ENCODE measurements at places on chromosomes 5 and 9. TPM values are rescaled to one million over a fixed set of nuclear protein-coding genes. Genes with fewer than 3 reads are reported as not detected.
A peak's percentile ranks its signal among the peaks of the same experiment; 100 is the strongest.

RAD50 gene
- total RNA-seq: 34.7 TPM

TUT7 gene
- 39.0 TPM for total RNA-seq

PCDHGB5 gene
- 17.5 TPM for total RNA-seq

SLC36A2 gene
- not detected for total RNA-seq

SPDL1 gene
- 10.9 TPM for total RNA-seq

SMIM33 gene
- total RNA-seq: not detected

ADGRV1 gene
- total RNA-seq: 0.17 TPM

DNA sequence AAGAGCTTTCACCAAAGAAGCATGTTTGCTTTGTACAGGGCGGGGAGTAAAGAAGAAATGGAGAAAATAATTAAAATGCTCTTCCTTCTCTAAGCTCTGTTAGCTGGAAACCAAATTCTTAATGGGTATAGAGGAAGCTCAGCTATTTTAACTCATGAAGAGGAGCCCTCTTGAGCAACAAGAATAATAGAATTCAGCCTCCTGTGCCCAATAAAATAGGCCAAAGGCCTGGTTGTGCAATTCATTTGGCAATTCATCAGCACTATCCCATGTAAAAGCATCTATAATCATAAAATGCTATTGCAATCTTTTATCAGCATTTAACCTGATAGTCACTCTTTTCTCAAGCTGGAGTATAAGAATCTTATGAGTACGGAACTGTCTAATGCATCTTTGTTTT lies 133.6 kb upstream of the CDH6 start:
- H3K4me1 ChIP-seq: no peaks in the 10 kb centered on the region
- no peaks in the 10 kb centered on the region for H3K36me3 ChIP-seq
- H3K27ac ChIP-seq: no peak overlapping the region
- no peaks in the 10 kb centered on the region for H3K27me3 ChIP-seq
- no peak overlapping the region for H3K4me3 ChIP-seq

- no peak overlapping the region for H3K27ac ChIP-seq
- peaks cover 6% of the 10 kb centered on the region for H3K4me1 ChIP-seq
- no peaks in the 10 kb centered on the region for H3K27me3 ChIP-seq
- no peaks in the 10 kb centered on the region for H3K36me3 ChIP-seq
- DNase-seq: no peak
- no peak overlapping the region for H3K4me3 ChIP-seq
Measured at GRCh38 chr5:124865603-124866354, 119.3 kb upstream of the ZNF608 start.

- H3K4me1 ChIP-seq: peaks cover 8% of the 10 kb centered on the region
- peak; percentile 72 for DNase-seq
- H3K36me3 ChIP-seq: no peaks in the 10 kb centered on the region
- no peaks in the 10 kb centered on the region for H3K27me3 ChIP-seq
Measured at GRCh38 chr5:57366744-57367143, 115.9 kb downstream of the ACTBL2 start.

GRCh38 chr5:124995421-124995820 lies 249.0 kb upstream of the ZNF608 start:
- H3K27me3 ChIP-seq: no peaks in the 10 kb centered on the region
- H3K4me3 ChIP-seq: no peak overlapping the region
- DNase-seq: peak; percentile 81
- H3K27ac ChIP-seq: no peak overlapping the region
- H3K36me3 ChIP-seq: no peaks in the 10 kb centered on the region

DNA sequence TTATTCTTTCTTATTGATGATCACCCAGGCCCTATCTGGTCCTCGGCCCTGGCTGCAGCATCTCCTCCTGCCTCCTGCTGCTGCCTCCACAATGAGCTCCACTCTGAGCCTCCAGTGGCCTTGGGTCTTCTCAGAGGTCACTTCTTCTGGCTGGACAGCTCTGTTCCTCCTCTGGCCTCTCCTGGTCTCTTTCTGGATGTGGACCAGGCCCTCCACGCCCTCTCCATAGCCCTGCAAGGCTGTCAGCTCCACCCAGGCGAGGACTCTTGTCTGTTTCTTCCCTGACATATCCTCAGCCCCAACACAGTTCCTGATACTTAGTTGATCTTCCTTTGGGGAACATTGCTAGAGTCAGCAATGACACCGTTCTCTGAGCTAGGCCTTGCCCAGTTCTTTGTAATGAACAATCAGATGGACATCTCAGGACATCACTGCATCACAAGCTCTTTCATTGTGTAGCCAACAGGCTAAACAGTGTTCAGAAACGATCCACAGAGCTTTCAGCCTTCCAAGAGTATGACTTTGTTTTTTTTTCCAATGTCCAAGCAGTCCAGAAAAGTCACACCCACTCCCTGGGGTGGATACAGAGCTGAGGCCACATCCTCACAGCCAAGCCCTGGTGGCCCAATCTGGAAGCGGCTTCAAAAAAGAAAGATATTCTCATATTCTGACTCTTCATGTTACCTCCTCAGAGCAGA lies 62.5 kb upstream of the DNAH5 start:
- peaks cover 14% of the 10 kb centered on the region for H3K4me1 ChIP-seq
- no peaks in the 10 kb centered on the region for H3K36me3 ChIP-seq
- no peaks in the 10 kb centered on the region for H3K27me3 ChIP-seq
- no peak overlapping the region for H3K27ac ChIP-seq
- H3K4me3 ChIP-seq: no peak overlapping the region
- no peak for DNase-seq

GRCh38 chr9:122107291-122107805 lies 14.2 kb upstream of the TTLL11 start:
- H3K4me3 ChIP-seq: no peak overlapping the region
- DNase-seq: no peak
- no peaks in the 10 kb centered on the region for H3K27me3 ChIP-seq
- H3K4me1 ChIP-seq: peaks cover 2% of the 10 kb centered on the region

DNA sequence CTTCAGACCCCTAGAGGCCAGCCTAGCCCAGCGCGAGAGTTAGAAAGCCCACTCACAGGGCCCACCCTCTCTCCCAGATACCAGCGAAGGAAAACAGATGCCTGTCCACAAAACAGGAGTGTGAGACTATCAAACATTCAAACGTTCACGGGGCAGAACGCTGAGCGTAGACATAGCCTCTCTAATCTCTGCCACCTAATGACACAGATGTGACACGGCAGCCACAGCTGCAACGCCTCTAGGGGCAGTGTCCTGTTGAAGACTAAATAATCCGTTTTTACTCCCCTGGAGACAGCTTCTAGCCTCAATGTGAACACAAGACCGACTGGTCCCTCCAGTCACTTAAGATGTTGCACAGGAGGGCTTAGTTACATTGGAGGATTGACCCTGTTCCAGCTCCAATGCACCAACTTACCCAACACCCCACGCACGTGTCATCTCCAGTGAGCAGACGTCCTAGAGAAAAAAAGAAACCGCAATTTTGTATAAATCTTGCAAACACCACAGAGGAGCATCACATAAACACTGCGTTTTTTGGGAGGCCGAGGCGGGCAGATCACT lies 14.3 kb downstream of the DIPK1B start:
- peak overlapping the region; percentile 98 for H3K4me3 ChIP-seq
- peak overlapping the region; percentile 79 for H3K27ac ChIP-seq
- no peaks in the 10 kb centered on the region for H3K27me3 ChIP-seq
- peak; percentile 38 for DNase-seq

GRCh38 chr5:43702815-43703214 lies 99.8 kb downstream of the NNT start:
- DNase-seq: peak; percentile 45
- H3K27me3 ChIP-seq: no peaks in the 10 kb centered on the region
- no peaks in the 10 kb centered on the region for H3K36me3 ChIP-seq

DNA sequence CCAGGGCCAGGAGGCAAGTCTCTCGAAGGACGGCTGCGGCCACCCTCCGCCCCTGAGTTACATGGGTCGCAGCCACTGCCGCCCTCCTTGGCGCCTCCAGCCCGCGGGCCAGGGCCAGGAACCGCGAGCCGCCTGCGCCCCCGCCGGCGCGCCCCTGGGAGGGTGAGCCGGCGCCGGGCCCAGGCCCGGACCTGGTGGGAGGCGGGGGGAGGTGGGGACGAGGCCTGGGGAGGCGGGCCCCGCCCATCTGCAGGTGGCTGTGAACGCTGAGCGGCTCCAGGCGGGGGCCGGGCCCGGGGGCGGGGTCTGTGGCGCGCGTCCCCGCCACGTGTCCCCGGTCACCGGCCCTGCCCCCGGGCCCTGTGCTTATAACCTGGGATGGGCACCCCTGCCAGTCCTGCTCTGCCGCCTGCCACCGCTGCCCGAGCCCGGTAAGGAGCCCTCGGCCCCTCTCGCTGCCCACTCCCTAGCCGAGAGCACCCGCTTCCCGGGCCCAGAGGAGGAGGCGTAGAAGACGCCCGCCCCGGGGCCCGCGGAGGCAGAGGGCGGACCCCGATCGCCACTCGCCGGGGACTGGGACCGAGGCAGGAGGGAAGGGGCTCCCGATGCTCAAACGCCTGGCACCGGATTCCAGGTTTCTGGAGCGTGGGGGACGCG lies at the start of gene ASS1:
Gene ASS1 (plus strand): TSS at position 397 of the 657 bp plus-strand sequence. CDS start 7,268 bp downstream, outside the sequence.
- H3K27ac ChIP-seq: peak within 1 kb of the TSS; percentile 61
- H3K4me1 ChIP-seq: peaks cover 5% of the 10 kb centered on the region

- DNase-seq: no peak
- no peak overlapping the region for H3K4me3 ChIP-seq
- no peaks in the 10 kb centered on the region for H3K4me1 ChIP-seq
- H3K36me3 ChIP-seq: no peaks in the 10 kb centered on the region
Measured at GRCh38 chr9:116760636-116761035, 73.5 kb downstream of the TRIM32 start.

DNA sequence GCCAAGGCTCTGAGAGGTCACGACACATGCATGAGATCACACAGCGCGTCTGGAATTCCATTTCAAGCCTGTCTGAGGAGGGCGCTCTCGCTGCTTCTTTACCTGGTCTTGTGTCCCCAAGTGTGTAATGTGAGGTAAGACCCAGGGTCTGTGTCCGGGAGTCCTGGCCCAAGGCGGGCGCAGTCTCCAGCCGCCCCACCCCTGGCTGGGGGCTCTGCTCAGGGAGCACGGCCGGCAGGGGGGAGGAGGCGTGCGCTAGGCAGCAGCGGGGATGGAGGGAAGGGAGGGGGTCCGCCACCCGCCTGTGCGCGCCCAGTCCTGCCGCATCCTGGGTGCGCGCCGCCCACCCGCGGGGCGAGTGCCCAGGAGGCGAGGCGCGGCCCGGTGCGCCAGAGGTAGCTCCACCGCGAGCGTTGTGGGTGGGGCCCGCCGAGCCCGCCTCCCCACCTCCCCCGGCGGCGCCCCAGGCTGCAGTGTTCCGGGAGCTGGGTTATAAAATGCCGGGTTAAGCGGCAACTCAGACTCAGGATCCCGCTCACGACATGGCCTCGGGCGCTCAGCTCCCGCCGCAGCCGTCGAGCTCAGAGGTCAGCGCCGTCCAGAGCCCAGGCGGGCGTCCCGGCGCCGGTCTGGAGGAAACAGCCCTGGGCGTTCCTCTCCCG lies at the start of gene CCNI2:
Gene CCNI2 (plus strand): TSS at position 473 of the 662 bp plus-strand sequence. CDS start 70 bp downstream, at position 543.
- DNase-seq: no peak
- H3K27ac ChIP-seq: no peak within 1 kb of the TSS

DNA sequence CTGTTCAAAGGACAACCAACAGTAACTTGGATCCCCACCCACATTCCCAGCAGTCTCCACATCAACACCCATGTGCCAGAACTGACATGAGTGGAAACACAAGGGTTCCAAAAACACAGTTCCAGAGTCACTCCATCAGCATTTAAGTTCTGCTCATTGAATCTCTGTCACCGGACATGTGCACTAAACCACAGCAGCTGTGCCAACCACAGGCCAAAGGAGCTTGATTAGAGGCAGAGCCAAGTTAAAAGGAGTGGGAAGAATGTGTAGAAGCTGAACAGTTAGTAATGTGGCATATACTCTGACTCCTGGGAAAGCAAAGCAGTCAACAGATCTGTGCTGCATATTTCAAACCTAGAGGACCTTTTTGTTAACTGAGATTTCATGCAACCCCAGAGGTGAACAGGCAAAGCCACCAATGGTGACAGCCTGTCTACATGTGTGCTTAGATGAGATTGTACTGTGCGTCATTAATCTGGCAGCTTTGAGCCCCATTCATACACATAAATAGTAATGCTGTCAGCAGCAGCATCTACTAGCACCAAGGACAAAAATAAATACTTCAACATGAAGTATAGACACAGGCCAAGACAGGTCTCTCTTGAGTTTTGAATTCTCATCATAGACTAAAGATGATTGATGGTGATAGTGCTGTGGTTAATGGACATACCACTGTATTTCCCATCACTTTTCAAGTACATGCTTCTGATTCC lies 16.4 kb upstream of the FST start:
- H3K27ac ChIP-seq: no peak overlapping the region

DNA sequence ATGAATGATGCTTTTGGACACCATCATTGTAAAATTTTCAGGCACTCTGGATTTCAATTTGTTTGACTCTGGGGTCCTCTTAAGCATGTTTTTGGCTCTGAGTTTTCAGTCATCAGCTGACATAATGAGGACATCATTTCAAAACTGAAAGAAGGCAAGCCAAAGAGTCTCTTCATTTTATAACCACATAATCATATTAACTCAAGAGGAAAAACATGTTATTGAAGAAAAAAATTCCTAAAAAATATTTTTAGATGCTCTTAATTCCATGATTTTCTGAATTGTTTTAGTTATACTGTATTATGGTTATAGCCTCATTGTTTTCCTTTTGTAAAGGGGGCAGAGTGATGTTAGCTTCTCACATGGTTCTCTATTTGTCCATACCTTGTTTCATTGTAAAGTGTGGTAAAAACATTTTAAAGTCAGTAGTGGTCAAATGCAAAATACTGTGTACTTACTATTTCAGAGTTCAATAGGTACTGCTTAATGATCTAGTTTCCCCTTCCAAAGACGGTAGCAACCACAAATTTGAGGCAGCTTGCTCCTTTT lies 472.1 kb downstream of the DMRT2 start:
- H3K4me1 ChIP-seq: no peaks in the 10 kb centered on the region
- DNase-seq: no peak
- H3K4me3 ChIP-seq: no peak overlapping the region
- no peaks in the 10 kb centered on the region for H3K36me3 ChIP-seq

DNA sequence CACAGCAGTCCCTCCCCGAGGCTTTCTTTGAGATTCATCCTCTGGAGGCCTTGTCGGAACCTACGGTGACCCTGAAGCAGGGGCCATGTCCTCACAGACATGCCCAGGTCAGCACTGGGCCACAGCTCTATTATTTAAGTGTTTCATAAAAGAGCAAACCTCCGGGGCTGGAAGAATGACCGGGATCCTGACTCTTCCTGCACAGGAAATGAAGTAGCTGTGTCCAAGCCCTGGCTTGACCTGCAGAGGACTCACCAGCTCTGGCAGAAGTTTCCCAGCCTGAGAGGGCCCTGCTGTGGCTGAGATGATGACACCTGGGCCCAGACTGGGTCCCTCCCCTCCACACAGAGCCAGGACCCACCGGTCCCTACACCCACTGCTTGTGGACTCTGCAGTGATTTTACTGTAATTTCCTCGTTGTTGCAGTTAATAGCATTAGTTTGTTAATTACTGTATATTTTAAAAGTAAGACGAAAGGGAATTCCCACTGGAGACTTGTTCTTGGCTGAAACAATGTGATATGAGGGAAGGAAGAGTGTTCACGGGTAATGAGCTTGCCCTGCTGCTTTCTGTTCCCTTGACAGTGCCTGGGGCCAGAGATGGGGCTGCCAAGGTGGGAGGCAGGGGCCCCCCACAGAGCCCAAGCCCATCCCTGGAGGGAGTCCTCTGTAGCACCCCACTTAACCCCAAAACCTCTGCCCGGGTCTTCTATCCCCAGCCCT lies 72.2 kb downstream of the PCDH1 start:
- H3K27me3 ChIP-seq: peaks cover 48% of the 10 kb centered on the region
- no peak overlapping the region for H3K4me3 ChIP-seq
- no peak overlapping the region for H3K27ac ChIP-seq
- no peaks in the 10 kb centered on the region for H3K4me1 ChIP-seq

Measured in fibroblast of lung (primary cell).